ENCODE measurements at places on chromosomes 7 and 10.

GRCh38 chr7:146296028-146296427 lies 179.4 kb downstream of the CNTNAP2 start:
- no peak for DNase-seq

GRCh38 chr10:113552701-113553100 lies at the start of gene HABP2:
TSS of gene HABP2 (plus strand) at chr10:113553053. CDS start at chr10:113553122, 69 bp downstream.
- DNase-seq: no peak

- DNase-seq: no peak
These were observed 182.7 kb upstream of the LYZL2 start for GRCh38 chr10:30812018-30812851.

DNA sequence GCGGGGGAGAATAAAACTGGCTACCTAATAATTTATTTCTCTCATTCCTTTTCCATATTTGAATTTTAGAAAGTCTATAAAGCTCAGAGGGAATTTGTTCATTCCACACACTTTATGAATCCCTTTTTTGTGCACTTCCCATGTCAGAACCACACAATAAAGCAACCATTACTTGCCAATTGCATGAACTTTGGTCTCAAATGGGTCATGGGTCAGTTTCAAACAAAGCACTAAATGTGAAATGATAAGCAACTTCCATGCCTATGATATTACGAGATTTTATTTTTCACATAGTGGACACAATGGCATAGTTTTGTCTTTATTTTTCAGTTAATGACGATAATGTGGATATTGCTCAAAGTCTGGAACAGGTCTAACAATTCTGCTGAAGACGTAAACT lies 18.6 kb upstream of the RELN start:
- no peak for DNase-seq

GRCh38 chr7:17022920-17023319 lies 141.1 kb upstream of the AGR3 start:
- no peak for DNase-seq

- DNase-seq: no peak
These were observed 12.7 kb downstream of the SLC29A3 start for GRCh38 chr10:71331736-71332135.

DNA sequence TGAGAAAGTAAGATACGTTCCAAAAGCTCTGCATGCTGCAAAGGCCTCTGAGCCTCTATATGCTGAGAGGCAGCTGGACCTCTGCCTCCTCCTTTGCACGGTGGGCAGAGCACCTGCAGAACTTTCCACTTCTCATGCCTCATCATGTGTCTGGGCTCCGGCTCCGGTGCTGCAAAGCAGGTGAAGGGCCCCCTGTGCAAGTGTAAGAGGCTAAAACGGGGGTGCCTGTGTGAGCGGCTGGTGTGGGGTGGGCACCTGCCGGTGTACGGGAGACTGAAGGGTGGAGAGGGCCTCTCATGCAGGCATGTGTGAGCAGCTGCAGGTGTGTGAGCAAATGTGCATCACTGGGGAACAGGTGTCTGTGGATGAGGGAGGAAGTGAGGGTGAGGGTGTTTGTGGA lies 121.0 kb downstream of the KCNMA1 start:
- DNase-seq: no peak

- DNase-seq: no peak
These were observed 259.7 kb downstream of the EXOC4 start for GRCh38 chr7:133512560-133512959.

DNA sequence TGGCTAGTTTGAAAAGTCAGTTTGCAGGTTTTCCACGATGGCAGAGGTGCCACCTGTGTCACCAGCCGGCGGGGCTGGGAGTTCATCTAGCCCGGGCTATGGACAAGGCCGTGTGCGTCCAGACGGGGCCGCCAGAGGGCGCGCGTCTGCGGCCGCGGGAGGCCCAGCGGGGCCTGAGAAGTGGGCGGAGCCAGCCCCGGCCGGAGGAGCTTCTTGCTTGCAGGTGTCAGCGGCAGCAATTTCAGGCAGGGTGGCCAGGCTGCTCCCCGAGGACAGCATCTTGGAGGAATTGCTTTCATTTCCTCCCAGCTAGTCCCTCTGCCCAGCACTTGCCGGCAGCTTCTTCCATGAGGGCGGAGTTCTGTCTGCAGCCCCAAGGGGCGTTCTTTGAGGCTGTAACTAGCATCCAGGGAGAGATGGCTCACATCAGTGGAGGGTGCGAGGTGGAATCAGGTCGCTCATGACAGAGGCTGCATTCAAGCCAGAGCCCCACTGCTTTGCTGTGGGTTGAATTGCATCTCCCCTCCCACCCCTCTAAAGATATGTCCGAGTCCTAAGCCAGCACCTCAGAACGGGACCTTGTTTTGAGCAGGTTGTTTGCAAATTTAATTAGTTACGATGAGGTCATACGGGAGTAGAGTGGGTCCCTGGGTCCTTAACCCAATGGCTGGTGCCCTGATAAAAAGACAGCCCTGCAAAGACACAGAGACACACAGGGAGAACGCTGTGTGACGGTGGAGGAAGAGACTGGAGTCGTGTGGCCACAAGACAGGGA lies 85.9 kb upstream of the MKI67 start:
- DNase-seq: peak; percentile 49

DNA sequence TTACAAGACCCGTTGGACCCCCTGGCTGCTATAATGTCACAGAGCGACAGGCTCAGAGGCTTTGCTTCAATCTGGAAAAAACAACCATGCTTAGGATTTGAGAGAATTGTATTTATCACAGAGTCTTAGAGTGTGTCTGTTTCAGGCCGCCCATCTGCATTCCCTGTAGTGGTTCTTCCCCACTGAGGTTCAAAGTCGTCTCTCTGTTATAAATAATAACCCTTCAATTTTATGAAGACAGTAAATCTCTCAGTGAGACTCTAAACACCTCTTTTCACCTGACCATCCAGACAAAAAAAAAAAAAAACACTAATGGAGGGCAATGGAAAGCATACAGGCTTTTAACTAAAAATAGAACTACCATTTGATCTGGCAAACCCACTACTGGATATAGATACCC lies 565.4 kb upstream of the AUTS2 start:
- peak; percentile 77 for DNase-seq

DNA sequence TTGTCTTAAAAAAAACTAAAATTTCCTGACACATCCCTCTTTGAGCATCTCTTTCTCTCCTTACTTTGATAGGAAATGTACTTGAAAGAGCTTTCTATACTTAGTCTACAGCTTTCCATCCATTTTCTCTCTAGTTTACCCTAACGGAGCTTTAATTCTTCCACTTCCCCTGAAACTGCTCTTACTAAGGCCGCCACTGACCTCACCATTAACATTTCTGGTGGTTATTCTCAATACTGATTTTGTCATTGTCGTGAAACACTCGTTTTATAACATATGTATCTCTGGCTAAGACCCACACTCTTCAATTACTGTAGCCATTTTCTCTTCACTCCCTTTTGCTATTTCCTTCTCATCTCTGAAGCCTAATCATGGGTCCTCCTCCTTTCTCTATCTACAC lies 262.0 kb upstream of the FERD3L start:
- no peak for DNase-seq

- no peak for DNase-seq
These were observed 3.1 kb upstream of the IRF5 start for GRCh38 chr7:128934361-128935341.

GRCh38 chr7:41792120-41792519 lies 89.2 kb upstream of the INHBA start:
- DNase-seq: no peak

GRCh38 chr10:102065561-102066398 lies 631 bp downstream of the HPS6 start:
- no peak for DNase-seq

DNA sequence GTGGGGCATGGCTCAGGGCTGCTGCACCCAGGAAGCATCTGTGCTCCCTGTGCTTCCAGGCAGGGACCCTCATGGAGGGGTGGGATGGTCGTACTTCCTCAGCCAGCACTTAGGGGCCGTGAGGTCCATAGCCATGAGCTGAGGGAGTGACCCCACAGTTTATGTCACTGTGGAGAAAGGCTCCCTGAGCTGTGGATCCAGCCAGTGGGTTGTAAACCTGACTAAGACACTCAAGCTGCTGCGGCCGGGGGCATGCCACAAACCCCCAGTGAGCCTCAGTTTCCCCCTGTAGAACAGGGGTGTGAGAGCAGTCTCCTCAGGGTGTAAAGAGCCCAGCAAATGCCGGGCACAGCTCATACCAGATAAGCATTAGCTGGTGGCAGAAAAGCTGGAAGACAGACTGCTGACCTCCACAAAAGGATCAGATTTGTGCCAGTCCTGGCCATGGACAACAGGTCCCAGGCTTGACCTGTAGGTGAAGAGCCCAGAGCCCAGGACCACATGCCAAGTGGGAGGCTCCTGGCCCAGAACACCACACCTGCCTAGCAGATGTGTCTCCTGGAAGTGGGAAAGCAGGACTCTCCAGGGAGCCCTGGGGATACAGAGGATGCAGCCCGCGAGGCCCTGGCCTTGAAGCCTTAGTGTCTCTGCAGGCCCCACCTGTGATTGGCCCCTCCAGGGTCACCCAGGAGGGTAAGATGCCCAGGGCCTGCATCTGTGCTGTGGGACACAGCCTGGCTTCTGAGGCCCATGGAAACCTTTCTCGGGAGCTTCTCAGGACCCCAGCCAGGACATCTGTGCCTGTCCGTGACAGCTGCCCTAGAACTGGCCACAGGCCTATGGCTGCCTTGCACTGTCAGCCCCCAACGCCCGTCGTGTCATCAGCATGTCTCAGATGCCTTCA lies 78.1 kb upstream of the RET start:
- DNase-seq: no peak

DNA sequence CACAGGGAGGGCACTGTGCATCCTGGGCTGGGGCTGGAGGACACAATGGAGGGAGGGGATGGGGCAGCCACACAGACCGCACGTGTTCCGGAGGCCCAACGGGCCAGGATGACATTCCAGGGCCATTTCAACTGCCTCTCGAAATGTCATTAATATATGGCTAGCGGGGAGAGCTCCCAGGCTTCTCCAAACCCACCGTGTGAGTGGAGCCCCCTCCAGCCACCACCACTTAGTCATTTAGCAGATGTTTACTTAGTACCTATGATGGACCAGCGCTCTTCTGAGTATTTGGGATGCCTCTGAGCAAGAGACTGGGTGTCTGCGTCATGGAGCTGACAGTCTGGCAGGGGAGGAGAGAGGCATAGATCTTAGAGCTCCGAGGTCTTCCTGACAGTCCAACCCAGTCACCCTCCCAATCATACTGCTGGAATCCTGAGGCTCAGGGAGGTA lies 107.3 kb downstream of the ZMIZ1 start:
- DNase-seq: no peak

GRCh38 chr10:123583639-123584418 lies 82.3 kb upstream of the GPR26 start:
- DNase-seq: peak; percentile 17

DNA sequence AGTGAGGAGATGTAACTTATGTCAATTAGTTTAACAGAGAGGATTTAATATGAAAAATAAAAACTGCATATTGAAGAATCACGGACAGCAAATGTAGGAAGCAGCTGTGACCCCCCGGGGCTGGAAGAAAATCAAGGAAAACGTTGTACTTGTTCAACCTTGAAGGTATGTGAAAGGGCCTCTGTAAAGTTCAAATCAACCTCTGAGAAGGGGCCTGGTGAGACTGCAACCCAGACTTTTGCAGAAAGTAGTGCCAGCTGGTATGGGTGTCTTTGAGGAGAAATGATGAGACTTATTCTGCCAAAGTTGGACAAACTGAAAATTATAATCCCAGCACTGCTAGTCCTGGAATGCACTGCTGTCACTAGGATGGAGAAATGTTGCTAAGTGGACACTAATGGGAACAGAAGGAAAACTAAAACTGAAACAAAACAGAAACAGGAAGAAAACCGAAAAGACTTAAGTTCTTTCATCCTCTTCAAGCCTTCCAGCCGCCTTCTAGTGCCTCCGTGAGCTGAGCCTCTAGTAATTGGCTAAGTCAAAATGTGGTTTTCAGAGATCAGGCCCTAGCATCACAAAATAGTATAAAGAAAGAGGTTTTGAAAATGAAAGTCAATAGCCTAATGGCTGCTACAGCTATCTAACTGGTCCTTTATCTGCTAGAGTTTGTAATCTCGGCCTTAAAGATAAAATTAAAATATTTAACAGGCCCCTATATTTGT lies 253.7 kb upstream of the SORCS1 start:
- no peak for DNase-seq

DNA sequence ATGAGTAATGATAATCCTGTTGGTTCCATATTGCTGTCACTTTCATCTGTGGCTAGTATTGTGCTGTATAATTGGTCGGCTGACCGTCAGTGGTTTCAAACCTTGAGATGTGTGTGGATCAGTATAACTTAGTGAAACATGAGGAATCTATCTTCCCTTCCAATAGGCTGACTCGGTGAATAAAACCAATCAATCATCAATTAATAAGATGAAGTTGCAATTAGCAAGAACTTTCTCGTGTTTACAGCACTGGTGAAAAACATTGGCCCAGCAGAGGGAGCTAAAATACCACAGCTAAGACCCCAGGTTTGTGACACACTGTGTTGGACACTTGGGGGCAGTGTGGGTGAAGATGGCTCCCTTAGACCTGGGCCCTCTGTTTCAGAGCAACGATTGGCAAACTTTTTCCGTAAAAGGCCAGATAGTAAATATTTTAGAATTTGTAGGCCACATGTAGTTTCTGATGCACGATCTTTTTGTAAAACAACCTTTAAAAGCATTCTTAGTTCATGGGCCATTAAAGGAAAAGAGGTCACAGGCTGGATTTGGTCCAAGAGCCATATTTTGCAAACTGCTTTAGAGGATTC lies 47.8 kb downstream of the STRA8 start:
- peak; percentile 68 for DNase-seq

GRCh38 chr10:128115356-128115755 lies 10.9 kb downstream of the MKI67 start:
- no peak for DNase-seq

DNA sequence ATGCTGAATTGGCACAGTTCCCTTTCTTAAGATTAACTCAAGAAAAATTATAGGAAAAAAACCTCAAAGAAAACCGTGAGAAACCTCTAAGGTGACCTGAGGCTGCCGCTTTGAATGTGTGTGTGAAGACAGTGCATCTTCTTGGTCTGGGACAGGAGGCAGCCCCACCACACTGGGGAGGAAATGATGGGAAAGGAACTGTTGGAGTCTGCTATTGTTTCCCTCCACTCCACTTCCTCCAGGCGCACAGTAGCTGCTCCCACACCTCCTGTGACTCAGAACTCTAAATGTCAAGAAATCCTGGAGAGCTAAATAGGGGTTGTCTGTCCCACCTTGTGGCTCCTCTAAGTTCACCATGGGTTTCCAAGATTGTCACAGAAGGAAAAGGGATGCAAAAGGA lies 179.4 kb downstream of the PDE1C start:
- no peak for DNase-seq

GRCh38 chr7:35975851-35976454 lies 175.1 kb downstream of the SEPTIN7 start:
- DNase-seq: peak; percentile 38

- DNase-seq: no peak
These were observed 30.1 kb downstream of the JCAD start for GRCh38 chr10:30029164-30029871.

DNA sequence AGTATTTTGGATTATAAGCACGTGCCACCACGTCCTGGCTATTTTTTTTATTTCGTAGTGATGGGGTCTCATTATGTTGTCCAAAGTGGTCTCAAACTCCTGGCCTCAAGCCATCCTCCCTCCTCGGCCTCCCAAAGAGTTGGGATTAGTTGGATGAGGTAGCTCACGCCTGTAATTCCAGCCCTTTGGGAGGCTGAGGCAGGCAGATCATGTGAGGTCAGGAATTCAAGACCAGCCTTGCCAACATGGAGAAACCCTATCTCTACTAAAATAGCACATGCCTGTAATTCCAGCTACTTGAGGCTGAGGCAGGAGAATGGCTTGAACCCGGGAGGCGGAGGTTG lies 21.8 kb upstream of the YWHAG start:
- no peak for DNase-seq
